Immature natural killer cell (primary cell): ENCODE measurements at places on chromosomes 7 and 10.

- H3K4me3 ChIP-seq = no peak overlapping the region
- no peak for DNase-seq
- no peaks in the 10 kb centered on the region for H3K36me3 ChIP-seq
- H3K4me1 ChIP-seq = no peaks in the 10 kb centered on the region
- peaks cover 6% of the 10 kb centered on the region for H3K27me3 ChIP-seq
- H3K27ac ChIP-seq = no peak overlapping the region
Measured at GRCh38 chr7:26900251-26900650, 35.9 kb upstream of the SKAP2 start.

DNA sequence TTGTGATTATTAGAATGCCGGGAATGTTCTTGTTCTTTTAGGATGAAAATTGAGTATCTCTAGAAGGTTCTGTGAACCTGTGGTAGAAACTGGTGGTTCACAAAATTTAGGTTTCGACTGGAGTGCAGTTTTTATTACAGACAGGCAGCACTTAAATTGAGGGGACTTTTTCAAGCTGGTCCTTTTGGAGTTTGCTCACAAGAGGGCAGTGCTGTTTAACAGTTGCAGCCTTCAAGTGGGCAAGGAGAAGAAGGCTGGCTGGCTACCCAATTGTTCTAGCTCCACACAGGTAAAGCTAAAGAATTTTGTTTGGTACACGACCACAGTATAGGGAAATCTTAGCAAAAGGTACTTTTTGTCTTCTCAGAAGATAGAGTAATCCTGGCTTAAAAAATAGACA is 233.6 kb downstream of the SNX13 start:
- no peak overlapping the region for H3K4me3 ChIP-seq
- no peak overlapping the region for H3K27ac ChIP-seq
- H3K36me3 ChIP-seq = no peaks in the 10 kb centered on the region
- no peaks in the 10 kb centered on the region for H3K4me1 ChIP-seq

- H3K4me1 ChIP-seq = no peaks in the 10 kb centered on the region
- DNase-seq = no peak
- H3K4me3 ChIP-seq = no peak overlapping the region
Measured at GRCh38 chr7:28542410-28542809, 130.1 kb downstream of the CREB5 start.

DNA sequence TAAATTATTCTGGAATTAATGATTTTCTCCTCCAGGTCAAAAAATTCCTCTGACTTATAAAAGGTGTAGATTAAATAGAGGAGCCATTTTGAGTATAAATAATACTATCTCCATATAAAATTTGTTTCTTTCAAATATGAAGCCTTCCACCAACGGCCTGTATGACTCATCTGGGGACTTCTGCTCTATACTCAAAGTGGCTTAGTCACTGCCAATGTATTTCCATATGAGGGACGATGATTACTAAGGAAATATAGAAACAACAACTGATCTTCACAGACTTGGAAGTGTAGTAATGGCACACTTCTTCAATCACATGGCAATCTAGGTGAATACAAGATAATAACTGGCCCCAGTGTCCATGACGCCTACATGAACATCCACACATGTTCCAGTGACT is 335.6 kb upstream of the HGF start:
- no peaks in the 10 kb centered on the region for H3K4me1 ChIP-seq
- H3K4me3 ChIP-seq = no peak overlapping the region
- no peaks in the 10 kb centered on the region for H3K27me3 ChIP-seq

- H3K36me3 ChIP-seq = peaks cover 17% of the 10 kb centered on the region
- H3K4me1 ChIP-seq = peaks cover 25% of the 10 kb centered on the region
- H3K27me3 ChIP-seq = no peaks in the 10 kb centered on the region
- no peak overlapping the region for H3K4me3 ChIP-seq
- H3K27ac ChIP-seq = no peak overlapping the region
Measured at GRCh38 chr10:132691711-132692153, 94.2 kb downstream of the NKX6-2 start.

GRCh38 chr7:3087243-3087755 is 43.6 kb upstream of the CARD11 start:
- H3K4me3 ChIP-seq = no peak overlapping the region
- peaks cover 51% of the 10 kb centered on the region for H3K4me1 ChIP-seq
- H3K36me3 ChIP-seq = peaks cover 3% of the 10 kb centered on the region
- H3K27ac ChIP-seq = peak overlapping the region; percentile 51
- no peak for DNase-seq

- H3K4me1 ChIP-seq = no peaks in the 10 kb centered on the region
- peaks cover 6% of the 10 kb centered on the region for H3K27me3 ChIP-seq
- H3K36me3 ChIP-seq = no peaks in the 10 kb centered on the region
- no peak for DNase-seq
Measured at GRCh38 chr7:95553939-95554338, 42.4 kb downstream of the PDK4 start.

- H3K4me3 ChIP-seq = no peak overlapping the region
- H3K27me3 ChIP-seq = no peaks in the 10 kb centered on the region
Measured at GRCh38 chr7:5854738-5855137, 25.9 kb upstream of the OCM start.

- H3K4me1 ChIP-seq = peaks cover 28% of the 10 kb centered on the region
- DNase-seq = no peak
- no peaks in the 10 kb centered on the region for H3K36me3 ChIP-seq
- peaks cover 3% of the 10 kb centered on the region for H3K27me3 ChIP-seq
Measured at GRCh38 chr10:3666525-3667302, 118.3 kb downstream of the KLF6 start.

DNA sequence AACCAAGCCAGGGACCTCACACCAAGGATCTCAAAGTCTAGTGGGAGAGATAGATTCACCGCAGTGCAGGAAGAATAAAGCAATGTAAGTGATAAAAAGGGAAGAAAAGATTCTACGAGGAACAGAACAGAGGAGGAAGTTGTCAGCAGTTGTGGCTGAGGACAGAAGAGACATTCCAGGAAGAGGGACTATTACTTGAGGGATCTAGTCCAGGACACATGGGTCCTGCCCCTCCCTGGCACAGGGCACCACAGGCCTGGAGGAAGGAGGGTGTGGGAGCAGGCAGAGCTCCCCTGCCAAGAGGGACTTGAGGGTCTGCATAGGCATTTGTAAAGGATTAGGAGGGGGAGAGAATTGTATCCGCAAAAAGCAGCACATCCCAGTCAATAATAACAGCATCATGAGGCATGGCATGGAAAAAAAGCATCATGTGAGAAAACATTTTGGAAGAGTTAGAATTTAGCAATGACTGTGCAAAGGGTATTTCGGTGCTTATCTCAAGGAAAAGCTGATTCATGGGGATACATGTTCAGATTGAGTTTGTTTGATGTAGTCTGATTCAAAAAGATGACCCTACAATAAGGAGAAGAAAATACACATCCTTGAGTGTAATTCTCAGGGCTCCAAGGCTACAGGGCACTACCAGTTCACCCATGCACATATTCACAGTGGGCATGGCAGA is 12.7 kb downstream of the C10orf71 start:
- peak overlapping the region; percentile 68 for H3K27ac ChIP-seq
- no peak for DNase-seq
- peaks cover 2% of the 10 kb centered on the region for H3K27me3 ChIP-seq
- H3K4me1 ChIP-seq = peaks cover 42% of the 10 kb centered on the region
- H3K36me3 ChIP-seq = no peaks in the 10 kb centered on the region

DNA sequence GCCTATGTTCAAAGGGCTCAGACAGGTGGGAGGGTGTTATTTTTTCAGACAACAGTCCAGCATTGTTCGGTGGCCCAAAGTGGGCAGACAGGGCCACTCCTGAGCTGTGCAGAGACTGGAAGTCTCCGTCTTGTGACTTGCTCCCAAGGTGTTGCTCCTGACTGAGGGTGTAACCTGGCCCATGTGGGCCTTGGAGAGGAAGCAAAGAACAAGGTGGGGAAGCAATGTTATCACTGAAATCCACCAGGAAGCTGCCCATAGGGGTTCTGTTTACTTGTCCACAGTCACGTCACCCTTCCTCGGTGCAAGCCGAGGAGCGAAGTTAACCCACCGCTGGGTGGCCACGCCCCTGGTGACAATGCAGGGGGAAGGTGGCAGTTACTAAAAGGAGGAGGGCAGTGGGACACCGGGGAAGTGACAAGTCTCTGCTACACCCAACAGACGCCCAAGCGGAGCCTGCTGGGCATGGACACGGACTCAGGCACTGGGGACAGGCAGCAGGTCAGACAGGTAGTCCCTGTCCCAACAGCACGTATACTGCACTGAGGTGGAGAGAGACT is 311.6 kb upstream of the MKI67 start:
- H3K4me3 ChIP-seq = no peak overlapping the region
- DNase-seq = no peak
- no peak overlapping the region for H3K27ac ChIP-seq
- no peaks in the 10 kb centered on the region for H3K36me3 ChIP-seq
- H3K27me3 ChIP-seq = peaks cover 5% of the 10 kb centered on the region
- H3K4me1 ChIP-seq = no peaks in the 10 kb centered on the region

GRCh38 chr7:49885593-49886285 is 112.3 kb downstream of the VWC2 start:
- no peak overlapping the region for H3K27ac ChIP-seq
- no peak overlapping the region for H3K4me3 ChIP-seq
- no peaks in the 10 kb centered on the region for H3K4me1 ChIP-seq
- no peaks in the 10 kb centered on the region for H3K36me3 ChIP-seq
- peaks cover 3% of the 10 kb centered on the region for H3K27me3 ChIP-seq

DNA sequence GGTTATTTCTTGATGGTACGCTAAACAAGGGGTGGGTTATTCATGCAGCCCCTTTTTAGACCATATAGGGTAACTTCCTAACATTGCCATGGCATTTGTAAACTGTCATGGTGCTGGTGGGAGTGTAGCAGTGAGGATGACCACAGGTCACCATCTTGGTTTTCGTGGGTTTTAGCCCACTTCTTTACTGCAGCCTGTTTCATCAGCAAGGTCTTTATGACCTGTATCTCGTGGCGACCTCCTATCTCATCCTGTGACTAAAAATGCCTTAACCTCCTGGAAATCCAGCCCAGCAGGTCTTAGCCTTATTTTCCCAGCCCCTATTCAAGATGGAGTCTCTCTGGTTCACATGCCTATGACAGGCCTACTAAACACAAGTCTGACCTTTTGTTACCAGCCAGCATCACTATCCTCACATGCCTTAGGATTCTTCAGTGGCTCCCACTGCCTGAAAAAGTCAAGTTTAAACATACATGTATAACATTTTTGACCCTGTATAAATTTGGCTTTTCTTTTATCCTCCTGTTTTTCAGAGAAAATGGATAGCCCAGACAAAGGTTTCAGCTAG is 13.2 kb upstream of the COBL start:
- DNase-seq = no peak
- H3K4me3 ChIP-seq = no peak overlapping the region
- no peaks in the 10 kb centered on the region for H3K36me3 ChIP-seq
- H3K27ac ChIP-seq = no peak overlapping the region
- H3K4me1 ChIP-seq = no peaks in the 10 kb centered on the region

DNA sequence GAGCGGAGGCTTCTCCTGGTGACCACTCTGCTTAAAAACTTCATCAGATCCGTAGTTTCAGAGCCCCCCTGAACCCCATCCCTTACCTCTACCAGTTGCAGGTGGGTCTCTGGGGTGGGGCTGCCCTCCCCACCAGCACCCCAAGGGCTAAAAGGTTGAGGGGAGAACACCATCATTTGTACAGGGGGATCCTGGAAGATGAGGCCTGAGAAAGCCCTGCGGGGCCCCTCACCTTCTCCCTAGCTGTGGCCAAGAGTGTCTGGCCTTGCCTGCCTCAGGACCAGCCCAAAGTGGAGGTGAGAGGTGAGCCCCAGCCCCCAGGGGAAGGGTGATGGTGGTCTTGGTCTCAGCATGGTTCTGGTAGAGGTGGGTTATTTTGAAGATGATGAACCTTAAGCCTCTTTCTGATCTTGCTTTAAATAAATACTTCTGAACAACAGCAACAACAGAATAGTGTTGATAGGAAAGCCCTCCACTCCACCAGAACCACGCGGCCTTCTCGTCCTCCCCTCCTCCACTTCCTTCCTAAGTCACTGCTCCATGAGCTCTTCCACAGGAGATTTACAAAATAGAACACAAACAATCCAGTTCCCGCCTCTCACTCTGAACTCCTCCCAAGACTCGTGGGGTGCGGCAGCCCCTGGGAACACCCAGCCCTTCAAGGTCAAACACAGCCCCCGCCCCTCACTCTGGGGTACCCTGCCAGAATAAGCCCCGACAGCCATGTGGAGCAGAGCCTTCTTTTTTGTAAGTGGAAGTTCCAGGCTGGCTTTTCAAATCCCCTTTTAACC is 169.1 kb downstream of the EGFR start:
- no peaks in the 10 kb centered on the region for H3K36me3 ChIP-seq
- H3K4me1 ChIP-seq = no peaks in the 10 kb centered on the region
- no peak overlapping the region for H3K27ac ChIP-seq
- no peak overlapping the region for H3K4me3 ChIP-seq

DNA sequence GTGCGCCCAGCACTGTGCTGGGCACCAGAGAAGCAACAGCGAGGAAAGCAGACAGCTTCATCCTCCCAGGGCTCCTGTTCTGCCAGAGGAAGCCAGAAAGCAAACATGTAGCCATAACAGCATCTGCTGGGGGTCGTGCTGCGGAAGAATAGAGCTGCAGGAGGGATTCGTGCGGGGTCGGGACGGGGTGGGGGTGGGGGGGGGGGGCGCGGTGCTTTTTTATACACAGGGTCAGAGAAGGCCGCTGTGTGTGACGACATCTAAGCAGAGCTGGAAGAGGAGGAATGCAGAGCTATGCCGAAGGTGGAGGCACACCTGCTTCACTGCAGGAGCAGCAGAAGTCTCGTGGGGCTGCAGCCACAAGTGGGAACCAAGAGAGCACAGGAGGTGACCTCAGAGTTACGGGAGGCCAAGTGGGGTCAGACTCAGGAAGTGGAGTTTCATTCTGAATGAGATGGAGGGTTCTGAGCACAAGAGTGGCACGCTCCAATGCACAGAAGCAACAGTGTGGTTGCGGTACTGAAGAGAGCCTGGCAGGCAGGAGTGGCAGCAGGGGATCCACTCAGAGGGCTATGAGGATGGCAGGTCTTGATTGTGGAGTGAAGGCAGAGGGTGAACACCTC is 11.1 kb downstream of the PKD1L1 start:
- no peak overlapping the region for H3K4me3 ChIP-seq
- no peaks in the 10 kb centered on the region for H3K27me3 ChIP-seq

GRCh38 chr7:122543891-122544290 is 155.0 kb downstream of the RNF133 start:
- H3K36me3 ChIP-seq = peaks cover 4% of the 10 kb centered on the region
- no peak for DNase-seq
- no peak overlapping the region for H3K27ac ChIP-seq
- no peak overlapping the region for H3K4me3 ChIP-seq
- H3K4me1 ChIP-seq = no peaks in the 10 kb centered on the region
- H3K27me3 ChIP-seq = peaks cover 2% of the 10 kb centered on the region

GRCh38 chr10:94137747-94138146 is 144.0 kb downstream of the PLCE1 start:
- H3K27me3 ChIP-seq = no peaks in the 10 kb centered on the region
- DNase-seq = no peak
- H3K4me1 ChIP-seq = no peaks in the 10 kb centered on the region
